ENCODE measurements at places on chromosomes 1 and 21.

GRCh38 chr1:47569681-47570470 is 132.0 kb downstream of the FOXD2 start:
- DNase-seq: no peak

- no peak for DNase-seq
Measured at GRCh38 chr1:94194079-94194865, 43.1 kb downstream of the ARHGAP29 start.

GRCh38 chr1:180947901-180948640 is 35.4 kb downstream of the KIAA1614 start:
- no peak for DNase-seq

GRCh38 chr1:29425631-29426030 is 189.3 kb downstream of the PTPRU start:
- no peak for DNase-seq

DNA sequence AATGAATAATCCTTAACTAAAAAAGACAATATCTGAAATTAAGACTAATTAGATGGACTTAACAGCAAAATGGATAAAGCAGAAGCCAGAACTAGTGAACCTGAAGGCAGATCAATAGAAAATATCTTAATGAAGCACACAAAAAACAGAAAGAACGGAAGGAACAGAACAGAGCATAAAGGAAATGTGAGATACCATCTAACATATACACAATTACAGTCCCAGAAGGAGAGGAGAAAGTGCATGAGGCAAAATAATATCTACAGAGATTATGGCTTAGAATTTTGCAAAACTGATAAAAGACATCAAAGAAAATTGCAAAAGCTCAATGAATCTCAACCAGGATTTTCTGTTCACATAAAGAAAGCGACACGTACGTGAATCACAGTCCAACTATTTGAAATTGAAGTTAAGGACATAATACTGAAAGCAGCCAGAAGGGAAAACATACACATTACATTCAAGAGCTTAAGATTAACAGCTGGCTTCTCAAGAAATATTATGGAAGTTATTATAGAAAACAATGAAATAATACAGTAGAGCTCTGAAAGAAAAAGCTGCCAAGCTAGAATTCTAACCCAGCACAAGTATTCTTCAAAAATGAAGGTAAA is 182.0 kb downstream of the CDC42BPA start:
- DNase-seq: no peak

DNA sequence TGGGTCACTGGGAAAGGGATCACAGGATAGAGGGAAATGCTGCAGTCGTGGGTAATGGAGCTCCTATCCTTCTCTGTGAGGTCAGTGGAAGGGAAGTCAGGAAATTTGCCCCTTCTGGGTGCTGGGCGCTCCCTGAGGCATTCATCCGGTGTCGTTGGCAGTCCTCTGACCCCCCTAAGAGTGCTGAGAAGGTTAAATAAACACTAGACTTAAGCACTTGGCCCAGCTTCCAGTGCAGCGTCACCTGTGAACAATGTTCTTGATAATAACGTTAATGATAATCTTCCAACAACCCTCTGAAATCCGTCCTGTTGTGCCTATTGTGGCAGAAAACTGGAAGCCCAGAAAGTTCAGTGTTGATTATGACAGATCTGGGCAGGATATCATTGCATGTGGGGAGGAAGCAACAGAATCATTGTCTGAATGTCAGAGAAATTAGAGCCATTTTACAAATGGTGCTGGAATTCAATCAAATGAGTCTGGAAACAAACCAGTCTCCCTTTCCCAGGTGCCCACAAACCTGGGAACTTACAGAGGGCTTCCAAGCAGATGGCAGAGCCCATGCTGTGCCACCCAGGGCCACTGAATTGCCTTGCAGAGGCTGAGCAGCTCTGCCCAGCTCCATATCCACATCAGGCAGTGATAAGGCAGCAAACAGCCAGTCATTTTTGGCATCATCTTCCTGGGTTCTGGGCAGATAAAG is 216.8 kb downstream of the KAZN start:
- DNase-seq: no peak

DNA sequence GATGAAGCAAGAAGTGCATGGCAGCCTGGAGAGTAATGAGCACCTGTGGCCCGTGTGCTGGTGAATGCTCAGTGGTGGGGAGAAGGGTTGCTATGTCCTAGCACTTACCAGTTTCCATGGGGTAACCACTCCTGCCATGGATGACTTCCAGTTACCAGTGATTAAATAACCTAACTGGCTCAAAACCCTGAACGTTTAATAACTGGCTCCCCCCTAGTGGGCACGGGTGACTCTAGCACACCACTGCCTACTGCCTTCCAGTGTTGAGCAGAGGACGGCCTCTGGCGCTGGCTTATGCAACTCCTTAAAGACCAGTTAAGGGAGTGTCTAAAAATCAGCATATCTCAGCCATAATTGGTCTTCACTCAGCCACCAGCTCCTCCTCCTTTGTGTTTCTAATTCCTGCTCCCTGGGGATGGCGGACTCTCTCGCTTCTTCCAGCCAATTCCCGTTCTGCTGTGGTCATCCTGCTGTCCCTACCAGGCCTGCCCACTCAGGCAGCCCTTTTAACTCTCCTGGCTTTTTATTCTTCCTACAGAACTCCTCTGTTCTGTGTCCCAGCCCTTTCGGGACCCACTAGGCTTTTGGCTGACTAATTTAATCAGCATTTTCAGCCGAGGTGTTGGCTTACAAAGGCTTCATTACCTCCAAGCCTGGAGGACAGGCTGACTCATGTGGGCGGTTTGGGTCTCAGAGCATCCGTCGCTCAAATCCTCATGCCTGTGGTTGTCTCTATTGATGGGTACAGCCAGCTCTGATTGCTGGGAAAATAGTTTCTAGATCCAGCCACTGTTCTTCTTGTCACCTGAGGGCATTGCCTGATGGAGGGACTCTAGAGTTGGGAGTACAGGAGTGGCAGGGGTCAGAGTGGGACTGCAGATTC is 332.4 kb downstream of the CAMTA1 start:
- DNase-seq: peak; percentile 70
